Fibroblast of lung (primary cell): ENCODE measurements at places on chromosomes 13 and 19. TPM values are rescaled to one million over a fixed set of nuclear protein-coding genes. Genes with fewer than 3 reads are reported as not detected.

SLC25A15 gene
- total RNA-seq: 9.6 and 10.3 TPM in 2 replicates

NANOS3 gene
- not detected in 2 replicates for total RNA-seq

DNA sequence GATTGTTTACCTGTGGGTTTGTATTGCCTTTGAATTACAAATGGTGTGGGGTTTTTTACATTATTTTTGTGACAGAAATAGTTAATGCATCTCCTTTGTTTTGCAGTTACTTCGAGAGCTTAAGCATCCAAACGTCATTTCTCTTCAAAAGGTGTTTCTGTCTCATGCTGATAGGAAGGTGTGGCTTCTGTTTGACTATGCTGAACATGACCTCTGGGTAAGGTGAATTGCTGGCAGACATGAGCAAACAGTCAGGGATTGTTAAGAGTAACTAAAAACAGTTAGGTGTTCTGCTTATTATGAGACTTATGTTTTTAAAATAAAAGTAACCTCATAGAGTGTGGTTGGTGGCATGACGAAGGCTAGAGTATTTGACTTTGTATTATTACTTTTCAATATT is 95.0 kb downstream of the CDK8 start:
- no peaks in the 10 kb centered on the region for H3K27me3 ChIP-seq
- H3K27ac ChIP-seq: no peak overlapping the region
- no peak for DNase-seq
- no peaks in the 10 kb centered on the region for H3K4me1 ChIP-seq
- H3K36me3 ChIP-seq: no peaks in the 10 kb centered on the region

DNA sequence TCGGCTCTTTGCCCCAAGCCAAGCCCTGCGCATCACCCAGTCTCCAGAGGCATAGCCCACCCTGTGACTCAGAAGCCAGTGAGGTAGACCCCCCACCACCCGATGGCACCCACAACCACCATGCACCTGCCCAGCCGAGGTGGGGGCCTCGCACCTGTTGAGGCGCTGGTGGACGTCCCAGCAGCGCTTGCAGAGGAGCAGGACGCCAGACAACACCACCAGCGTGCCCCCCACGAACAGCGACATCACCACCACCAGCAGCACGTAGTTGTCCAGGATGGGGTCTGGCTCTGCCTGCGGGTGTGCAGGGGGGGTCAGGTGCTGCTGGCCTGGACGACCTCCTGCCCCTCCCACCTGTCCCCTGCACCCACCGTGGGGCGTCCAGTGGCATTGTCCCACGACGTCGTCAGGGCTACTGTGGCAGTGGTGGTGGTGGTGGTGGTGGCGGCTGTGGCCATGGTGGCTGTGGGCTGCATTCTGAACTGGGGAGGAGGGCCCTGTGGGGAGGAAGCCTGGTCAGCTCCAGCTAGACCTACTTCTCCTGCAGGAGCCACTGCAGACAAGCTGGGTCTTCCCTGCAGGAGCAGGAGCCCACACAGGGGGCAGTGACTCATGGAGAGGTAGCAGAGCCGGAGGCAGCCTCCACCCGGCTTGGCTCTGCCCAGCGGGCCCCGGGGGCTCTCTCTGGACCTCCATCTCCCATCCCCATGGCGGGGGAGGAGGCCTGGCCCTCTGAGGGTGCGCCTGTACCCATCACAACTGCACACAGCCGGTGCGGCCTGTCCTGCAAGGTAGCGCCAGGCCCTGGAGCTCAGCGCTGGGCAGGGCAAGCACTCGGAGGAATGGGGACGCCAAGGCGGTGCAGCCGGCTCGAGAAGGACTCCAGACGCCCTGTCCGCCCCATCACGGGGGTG is 1.9 kb downstream of the CBARP start:
- no peak overlapping the region for H3K4me3 ChIP-seq
- peaks cover 17% of the 10 kb centered on the region for H3K36me3 ChIP-seq
- peaks cover 14% of the 10 kb centered on the region for H3K4me1 ChIP-seq
- no peak for DNase-seq

BRCA2 gene
- 2.1 and 4.5 TPM in 2 replicates for total RNA-seq

PGLYRP2 gene
- total RNA-seq: not detected in 2 replicates

DNA sequence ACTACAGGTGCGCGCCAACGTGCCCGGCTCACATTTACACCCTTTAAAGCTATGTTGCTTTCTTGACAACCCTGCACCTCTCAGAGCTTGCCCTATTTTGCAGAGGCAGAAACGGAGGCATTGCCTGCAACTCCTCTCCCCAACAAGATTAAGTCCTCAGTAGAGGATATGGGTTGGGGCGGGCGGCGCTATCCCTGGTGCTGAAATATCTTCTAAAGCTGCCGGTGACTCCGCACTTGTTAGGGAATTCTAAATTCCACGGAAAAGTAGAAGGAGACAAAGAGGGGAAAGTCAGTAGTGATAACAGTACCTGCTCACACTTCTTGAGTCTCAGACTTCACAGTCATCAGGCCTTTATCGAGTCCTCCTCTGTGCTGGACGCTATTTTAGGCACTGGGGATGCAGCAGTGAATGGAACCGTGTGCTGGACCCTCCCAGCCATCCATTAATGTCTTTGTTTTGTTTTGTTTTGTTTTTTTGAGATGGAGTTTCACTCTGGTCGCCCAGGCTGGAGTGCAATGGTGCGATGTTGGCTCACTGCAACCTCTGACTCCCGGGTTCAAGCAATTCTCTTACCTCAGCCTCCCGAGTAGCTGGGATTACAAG is 18.0 kb downstream of the SLC5A5 start:
- no peaks in the 10 kb centered on the region for H3K27me3 ChIP-seq
- peak; percentile 45 for DNase-seq
- H3K4me3 ChIP-seq: no peak overlapping the region
